ENCODE measurements at places on chromosomes 1 and 21.
A peak's percentile ranks its signal among the peaks of the same experiment; 100 is the strongest.

GRCh38 chr1:5998051-5998905 lies 6.1 kb upstream of the NPHP4 start:
- H3K4me1 ChIP-seq: peaks cover 5% of the 10 kb centered on the region
- no peak overlapping the region for H3K27ac ChIP-seq
- H3K4me3 ChIP-seq: no peak overlapping the region

DNA sequence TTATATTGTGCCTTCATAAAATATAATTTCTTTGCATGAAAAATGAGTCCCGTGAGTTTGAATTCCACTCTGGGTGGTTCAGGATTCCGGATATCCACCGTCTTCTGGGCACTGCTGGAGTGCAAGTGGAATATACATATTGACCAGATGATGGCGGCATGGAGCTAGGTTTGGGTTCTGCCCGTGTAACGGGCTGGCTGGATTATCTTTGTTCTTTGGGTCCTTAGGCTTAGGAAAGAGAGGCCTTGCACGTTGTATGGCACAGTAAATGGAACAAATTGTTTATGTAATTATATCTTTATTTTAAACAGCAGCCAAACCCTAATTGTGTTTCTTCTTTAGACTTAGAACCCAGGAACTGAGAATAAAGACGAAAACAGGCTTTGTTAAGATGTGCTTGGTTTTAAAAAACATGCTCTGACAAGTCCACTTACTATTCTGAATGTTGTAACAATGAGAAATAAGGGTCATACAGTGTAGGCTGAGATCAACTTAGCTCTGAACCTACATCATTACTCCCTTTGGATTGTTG lies 13.5 kb upstream of the ACBD6 start:
- no peaks in the 10 kb centered on the region for H3K36me3 ChIP-seq
- H3K4me3 ChIP-seq: no peak overlapping the region
- peaks cover 6% of the 10 kb centered on the region for H3K4me1 ChIP-seq
- DNase-seq: peak; percentile 92

GRCh38 chr1:103761896-103762295 lies 12.2 kb downstream of the AMY1C start:
- no peak overlapping the region for H3K27ac ChIP-seq
- no peak overlapping the region for H3K4me3 ChIP-seq
- H3K4me1 ChIP-seq: no peaks in the 10 kb centered on the region
- H3K27me3 ChIP-seq: no peaks in the 10 kb centered on the region
- H3K36me3 ChIP-seq: no peaks in the 10 kb centered on the region
- no peak for DNase-seq

GRCh38 chr1:87899017-87899416 lies 570.3 kb downstream of the LMO4 start:
- no peaks in the 10 kb centered on the region for H3K36me3 ChIP-seq
- no peaks in the 10 kb centered on the region for H3K27me3 ChIP-seq
- H3K27ac ChIP-seq: no peak overlapping the region
- no peaks in the 10 kb centered on the region for H3K4me1 ChIP-seq

Data from trophoblast cell (in vitro differentiated cells and primary cell).